Thymus (tissue), 14 donors: ENCODE measurements at places on chromosomes 2 and 18.

- DNase-seq: no peak
These were observed 21.6 kb downstream of the PRKRA start for GRCh38 chr2:178429336-178429735.

DNA sequence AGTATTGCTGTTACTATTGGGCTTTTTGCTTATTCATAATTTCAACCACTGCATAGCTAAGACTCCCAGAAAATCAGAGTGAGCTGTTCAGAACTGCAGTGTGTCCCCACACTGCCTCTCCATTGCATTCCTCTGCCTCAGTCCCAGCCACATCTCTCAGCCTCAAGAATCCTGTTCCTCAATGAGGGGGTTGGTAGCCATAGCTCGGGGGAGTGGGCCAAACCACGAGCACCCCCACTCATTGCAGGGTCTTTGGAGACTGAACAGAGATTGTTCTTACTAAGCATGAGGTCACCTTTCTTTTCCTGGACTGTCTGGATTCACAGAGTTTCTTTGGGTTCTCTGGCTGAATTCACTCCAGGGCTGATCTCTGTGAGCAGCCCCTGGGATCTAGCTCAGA lies 161.1 kb downstream of the GFPT1 start:
- DNase-seq: no peak

DNA sequence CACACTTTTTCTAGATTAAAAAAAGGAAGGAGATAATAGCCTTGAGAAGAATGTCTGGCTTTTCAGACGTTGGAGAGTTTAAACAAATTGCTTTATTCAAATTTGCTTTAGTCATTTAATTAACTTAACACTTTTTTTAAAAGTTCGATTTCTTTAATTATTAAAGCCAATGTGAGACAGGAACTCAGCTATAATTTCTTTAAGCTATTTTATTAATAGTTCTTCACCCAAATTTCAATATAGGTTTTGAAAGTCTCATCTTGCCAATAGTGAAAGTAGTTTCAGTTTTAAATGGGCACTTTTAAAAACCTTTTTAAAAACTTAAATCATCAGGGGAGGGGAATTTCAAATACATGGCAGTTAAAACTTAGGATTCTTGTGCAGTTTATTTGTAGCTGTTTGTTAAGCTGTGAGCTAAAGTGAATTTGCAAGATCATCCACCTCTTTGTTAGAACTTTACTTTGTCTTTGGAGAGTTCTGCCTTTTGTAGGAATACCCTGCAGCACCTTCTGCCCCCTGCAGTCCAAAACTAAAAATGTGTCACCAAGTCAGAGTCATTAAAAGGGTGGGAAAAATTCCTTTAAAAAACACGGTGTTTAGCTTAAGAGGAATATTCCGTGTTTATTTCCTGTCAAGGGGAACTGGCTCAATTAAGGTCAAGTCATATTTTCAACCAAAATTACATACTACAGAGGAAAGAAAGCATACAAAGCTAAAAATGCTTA lies 4.6 kb downstream of the TGIF1 start:
- DNase-seq: peak; percentile 73

DNA sequence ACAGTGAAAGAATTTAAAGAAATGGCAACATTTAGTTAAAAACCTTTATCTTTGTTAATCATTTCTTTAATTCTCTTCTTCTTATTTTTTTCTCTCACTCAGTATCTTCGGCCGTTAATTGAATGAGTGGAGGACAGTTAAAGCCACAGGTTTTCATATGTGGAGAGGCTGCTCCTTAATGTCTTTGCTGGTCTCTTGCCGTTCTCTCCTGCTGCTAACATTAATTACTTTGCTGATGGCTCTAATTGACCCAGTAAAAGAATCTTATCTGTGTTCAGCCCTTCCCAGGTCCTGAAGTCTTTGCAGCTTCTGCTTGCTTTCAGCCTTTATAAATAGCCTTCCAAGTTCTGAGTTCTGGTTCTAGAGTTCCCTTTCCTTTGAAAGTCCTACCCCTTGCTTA lies 77.1 kb downstream of the ADAM23 start:
- DNase-seq: no peak

DNA sequence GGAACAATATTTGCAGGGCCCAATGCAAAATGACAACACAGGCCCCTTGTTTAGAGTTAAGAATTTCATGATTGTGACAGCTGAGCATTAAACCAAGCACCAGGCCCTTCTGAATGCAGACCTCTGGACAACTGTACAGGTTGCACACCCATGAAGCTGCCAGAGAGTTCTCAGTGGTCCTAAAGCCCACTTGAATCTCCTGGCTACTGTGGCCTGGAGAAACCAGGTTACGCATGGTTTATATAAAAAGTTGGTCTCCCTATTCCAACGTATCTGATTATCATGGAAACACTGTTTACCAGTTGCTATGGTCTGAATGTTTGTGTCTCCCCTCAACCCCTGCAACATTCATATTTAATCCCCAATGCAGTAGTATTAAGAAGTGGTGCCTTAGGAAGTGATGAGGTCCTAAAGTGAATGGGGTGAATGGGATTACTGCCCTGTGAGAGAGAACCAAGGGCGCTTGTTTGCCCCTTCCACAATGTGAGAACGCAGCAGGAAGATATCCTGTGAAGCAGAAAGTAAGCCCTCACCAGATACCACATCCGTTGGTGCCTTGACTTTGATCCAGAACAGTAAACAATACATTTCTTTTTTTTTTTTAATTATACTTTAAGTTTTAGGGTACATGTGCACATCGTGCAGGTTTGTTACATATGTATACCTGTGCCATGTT lies 48.0 kb upstream of the ANXA4 start:
- DNase-seq: peak; percentile 78

- DNase-seq: no peak
These were observed 23.4 kb upstream of the CERS6 start for GRCh38 chr2:168432565-168433186.

DNA sequence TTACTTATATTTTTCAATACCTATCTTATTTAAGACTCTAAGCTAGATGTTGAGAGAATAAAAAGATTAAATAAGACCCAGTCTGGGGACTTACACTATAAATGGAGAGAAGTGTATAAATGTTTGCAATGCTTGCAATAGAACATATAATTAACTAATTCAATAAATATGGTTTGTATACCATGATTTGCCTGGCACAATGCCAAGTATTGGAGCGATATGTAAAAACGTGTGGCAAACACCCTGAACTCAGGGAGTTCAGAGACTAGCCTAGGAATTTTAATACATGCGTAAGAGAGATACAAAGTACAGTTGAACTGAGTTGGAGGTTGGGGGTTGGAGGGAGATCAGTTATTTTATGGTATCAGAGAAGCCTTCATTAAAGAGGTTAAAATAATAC lies 251.8 kb upstream of the DDX18 start:
- no peak for DNase-seq

- DNase-seq: no peak
These were observed 793 bp downstream of the NR4A2 start for GRCh38 chr2:156331572-156332283.

- no peak for DNase-seq
These were observed 140.4 kb downstream of the MYO1B start for GRCh38 chr2:191385416-191386160.
